Brain pericyte (primary cell): ENCODE measurements at places on chromosomes 5 and 9.

- DNase-seq: no peak
These were observed 102.6 kb downstream of the FSTL4 start for GRCh38 chr5:133509742-133510079.

DNA sequence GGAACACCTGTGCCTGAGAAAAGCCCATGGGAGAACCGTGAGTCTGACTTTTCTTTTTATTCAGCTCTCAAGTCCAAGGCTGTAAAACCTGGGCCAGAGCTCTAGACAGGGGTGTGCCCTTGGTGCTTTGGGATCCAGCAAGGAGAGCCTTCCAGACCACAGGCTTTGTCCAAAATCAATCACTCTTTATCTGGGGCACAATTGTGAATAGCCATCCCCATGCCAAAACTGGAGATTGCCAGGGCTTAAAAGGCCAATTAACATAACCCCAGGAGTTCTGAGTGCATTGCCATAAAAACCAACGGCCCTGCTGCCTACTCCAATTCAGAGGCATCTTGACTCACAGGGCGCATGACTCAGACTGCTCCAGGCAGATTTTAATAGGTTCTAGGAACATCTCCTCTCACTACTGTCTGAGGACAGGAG, 391.8 kb downstream of the ARHGEF28 start:
- DNase-seq: no peak

DNA sequence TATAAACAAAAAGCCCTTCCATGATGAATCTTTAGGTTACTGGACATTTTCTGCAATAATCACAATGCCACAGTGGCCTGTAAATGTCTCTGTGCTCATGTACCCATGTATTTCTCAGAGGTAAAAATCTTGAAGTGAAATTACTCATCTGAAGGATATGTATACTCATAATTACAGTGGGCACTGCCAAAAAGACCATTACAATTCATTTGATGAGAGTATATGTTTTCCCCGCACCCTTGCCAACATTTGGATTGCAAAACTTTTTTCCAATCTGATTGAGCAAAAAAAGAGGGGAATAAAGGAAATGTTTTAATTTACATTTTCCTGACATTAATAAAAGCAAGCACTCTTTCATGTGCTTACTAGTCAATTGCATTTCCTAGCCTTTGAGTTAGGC, 110.5 kb downstream of the EPB41L4A start:
- DNase-seq: no peak

DNA sequence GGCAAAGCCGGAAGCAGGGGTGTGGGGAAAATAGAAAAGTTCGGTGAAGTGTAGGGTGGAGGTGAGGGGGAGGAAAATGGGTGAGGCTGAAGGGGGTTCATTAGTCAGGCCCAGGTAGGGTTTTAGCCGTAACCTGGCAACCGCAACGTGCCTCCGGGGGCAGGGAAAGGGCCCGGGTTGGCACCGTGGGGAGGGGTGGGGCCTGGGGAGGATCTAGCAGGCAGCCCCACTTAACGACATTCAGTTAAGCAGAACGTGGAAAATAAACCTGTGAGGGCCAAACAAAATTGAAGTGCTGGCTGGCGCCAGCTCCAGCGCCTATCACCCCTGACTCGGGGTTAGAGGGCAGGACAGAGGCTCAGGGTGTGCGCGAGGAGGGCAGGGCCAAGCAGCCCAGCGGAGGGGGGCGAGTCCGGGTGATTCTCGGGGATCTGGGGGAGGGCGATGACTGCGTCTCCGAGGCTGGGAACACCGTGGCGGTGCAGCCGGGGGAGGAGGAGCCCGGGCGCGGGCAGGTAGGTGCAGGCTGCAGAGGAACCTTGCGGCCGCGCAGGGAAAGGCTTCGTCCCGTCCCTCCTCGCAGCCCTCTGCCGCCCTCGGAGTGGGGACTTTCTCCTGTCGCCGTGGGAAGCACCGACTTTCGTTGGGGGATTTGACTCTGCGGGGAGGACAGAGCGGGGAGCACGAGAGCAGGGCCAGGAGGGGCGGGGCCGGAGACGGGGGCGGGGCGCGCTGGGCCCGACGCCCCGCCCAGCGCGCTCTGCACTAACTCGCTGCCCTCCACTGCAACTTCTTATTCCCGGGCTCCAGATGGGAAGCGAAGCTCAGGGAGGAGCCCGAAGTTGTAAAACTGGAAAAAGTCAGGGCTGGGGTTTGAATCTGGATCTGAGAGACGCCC, 5.1 kb downstream of the RGS14 start:
- DNase-seq: no peak

- no peak for DNase-seq
These were observed 263.2 kb downstream of the DMAC1 start for GRCh38 chr9:7536310-7536939.

GRCh38 chr9:11064909-11065308, 452.1 kb upstream of the PTPRD start:
- DNase-seq: no peak

DNA sequence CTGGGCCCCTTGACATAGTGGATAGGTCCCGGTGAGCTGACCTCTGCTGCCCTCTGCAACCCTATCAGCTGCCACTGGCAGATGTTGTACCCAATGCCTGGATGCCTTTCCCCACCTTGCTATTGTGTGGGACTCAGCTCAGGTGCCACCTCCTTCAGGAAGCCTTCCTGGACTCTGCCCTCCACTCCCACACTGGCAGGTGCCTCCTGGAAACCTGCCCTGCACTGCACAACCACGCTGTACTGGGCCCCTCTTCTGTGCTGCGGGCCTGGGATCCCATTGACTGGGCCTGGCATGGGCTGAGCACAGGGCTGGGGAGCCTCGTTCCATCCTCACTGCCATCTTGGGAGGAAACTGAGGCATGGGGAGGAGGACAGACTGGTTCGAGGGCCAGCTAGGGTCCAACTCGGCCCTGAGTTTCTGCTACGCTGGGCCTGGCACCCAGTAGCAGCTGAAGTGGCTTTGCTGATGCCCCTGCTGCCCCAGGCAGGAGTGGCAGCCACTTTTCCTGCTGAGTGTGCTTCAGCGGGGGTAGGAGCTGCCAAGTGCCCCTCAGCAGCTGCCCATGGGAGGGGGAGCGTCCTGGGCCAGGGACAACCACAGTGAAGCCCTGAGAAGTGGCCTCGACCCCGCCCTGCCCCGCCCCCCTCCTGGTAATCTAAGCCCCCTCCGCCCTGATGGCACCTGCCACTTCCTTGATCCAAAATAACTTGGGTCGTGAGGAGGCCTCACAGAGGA, 1.3 kb downstream of the AK1 start:
- no peak for DNase-seq

DNA sequence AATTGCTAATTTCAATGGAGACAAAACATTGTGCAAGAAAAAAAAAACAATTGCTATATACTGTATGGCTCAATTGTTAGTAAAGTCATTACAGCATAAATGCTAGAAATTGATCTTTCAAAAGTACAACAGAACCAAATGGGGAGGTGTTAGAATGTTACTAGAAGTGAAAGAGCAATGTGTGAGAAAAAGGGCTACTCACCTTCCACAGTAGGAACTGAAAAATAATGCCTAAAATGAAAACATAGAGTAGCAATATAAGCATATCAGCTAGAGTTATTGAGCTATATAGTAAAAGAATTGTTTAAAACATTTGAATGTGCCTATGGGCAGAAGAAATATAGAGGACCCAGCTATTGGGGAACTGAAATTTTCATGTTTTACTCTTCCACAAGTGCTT, 10.9 kb upstream of the RXFP3 start:
- DNase-seq: no peak

DNA sequence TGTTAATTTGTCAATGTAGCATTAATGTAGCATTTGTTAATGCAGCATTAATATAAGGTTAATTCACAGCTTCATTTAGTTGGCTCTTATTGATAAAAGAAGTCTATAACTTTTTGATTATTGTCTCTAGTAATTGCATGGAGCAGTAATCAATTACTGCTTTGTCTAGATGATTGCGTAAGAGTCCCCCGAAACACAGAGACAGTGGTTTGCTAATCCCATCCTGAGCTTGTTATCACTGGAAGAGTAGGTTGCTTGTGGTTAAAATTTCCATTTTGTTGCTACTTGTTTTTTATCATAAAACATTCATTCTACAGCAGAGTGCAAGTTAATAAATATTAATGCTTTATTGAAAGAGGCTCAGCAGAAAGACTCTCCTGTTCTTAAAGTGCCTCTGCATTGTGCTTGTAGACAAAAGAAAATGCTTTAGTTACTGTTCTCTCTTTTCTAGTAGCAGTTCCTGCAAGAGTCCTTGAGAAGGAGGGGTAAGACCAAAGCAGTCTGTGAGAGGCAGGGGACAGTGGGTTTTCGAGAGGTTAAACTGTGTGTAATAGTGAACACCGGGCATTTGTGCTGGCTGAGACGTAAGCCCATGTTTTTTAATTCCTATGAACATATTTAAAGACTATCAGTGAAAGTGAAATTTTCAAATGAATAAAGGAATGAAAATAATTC, 291.7 kb downstream of the TRPM3 start:
- DNase-seq: no peak

- no peak for DNase-seq
These were observed 78.0 kb upstream of the FCN1 start for GRCh38 chr9:134995792-134996120.

- no peak for DNase-seq
These were observed 58.8 kb downstream of the COL27A1 start for GRCh38 chr9:114214181-114214580.

DNA sequence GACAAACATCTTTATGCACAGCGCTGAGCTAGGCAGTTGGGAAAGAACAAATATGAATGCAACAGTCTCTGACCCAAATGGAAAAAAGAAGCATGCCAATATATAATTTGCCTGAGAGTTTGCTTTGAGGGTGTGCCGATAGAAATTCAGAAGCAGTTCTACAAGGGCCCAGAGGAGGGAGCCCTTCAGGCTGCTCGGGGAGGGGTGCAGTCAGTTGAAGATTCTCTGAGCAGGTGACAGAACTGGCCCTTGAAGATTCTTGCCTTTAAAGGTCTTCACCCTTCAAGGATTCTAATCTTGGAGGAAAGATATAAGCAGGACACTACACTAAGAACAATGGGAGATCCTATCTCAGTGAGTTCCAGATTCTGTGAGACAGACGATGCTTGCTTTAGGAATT, 3.7 kb upstream of the PAPPA start:
- DNase-seq: no peak

DNA sequence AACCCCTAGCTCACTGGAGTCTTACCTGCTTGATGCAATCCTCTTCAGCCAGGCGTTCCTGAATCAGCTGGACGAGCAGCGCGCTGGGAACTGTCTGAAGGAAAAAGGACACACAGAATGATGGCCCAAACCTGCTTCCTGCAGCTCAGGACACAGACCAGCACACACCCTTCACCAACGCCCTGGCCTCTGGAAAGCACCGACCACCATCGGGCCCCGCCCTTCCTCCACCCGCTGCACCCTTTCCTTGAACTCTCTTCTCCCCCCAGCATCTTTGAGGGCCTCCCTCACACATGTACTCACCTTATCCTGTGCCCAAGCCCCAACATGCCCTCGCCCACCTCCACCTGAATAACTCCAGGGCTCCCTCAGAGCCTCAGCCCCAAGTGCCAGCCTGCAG, 23.3 kb downstream of the AK8 start:
- DNase-seq: no peak

DNA sequence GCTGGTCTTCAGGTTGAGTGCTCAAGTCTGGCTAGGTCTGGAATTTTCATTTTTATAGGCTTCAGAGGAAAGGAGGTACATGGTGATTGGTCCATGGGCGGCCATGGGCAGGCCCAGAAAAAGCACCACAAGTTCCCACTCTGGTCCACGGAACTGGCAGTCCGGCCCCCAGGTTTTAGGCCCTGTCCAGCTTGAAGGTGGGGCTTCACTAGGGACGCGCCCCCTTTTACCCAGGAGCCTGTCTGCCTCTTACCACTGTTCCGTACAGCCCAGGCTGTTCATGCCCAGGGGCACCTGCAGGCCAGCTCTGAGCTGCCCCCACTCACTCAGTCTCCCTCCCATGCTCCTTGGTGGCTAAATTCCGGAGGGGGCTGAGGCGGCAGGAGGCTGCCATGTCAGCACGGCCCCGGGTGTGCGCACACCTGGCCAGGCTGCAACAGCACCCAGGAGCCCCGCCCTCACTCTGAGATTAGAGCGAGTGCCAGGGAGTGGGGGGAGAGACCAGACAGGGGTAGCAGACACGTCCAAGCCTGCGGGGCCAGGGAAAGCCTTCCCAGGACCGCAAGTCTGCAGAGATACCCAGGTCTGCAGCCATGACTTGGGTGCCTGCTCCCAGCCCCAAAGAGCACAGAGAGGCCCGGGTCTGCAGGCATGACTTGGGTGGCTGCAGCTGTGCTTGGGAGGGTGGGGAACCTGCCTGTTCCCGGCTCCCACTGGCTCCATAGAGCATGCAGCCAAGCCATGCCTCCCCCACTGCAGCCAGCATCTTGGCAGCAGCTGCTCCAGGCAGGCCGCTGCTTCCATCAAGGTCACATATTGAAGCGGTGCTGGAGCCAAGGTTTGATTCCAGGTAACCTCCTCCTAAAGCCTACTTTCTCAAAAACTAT, 390.2 kb upstream of the SGCD start:
- no peak for DNase-seq

DNA sequence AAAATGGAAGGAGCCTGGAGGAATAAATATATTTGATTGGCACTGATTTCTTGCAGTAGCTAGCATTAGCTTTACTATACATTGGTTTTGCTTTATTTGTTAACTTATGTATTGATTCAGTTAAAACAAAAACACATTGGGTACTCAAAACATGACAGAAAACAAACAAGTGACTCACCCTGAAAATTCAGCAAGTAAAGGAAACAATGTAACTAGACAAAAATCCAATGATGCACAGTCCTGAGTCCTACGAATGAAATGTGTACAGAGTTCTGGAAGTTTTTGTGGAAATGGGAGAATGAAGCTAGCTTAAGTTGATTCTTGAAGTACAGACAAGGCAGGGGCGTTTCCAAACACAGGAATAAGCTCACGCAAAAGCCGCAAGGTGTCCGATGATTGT, 175.0 kb downstream of the ELAVL2 start:
- DNase-seq: no peak

- no peak for DNase-seq
These were observed 416.6 kb downstream of the ZSWIM6 start for GRCh38 chr5:61748651-61749050.

DNA sequence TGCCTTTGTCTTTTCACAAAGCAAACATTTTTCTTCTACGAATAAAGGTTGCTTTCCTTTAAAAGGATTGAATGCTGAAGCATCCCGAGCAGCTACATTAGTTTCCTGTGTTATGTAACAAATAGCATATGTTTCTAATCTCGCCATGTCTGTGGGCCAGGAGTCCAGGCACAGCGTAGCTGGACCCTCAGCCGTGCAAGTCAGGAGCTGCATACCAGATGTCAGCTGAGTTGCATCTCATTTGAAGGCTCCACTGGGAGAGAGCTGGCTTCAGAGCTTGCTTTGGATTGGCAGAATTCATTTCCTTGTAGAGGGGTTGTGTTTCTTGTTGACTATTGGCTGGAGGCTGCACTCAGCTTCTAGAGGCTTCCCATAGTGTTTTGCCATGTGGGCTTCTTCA, 16.0 kb upstream of the GOLPH3 start:
- DNase-seq: no peak

GRCh38 chr5:74919487-74919886, 53.3 kb upstream of the FAM169A start:
- no peak for DNase-seq

GRCh38 chr9:115220319-115221005, 102.5 kb upstream of the TNC start:
- DNase-seq: no peak

GRCh38 chr5:56527174-56527573, 288.2 kb upstream of the MAP3K1 start:
- DNase-seq: no peak
